Activated CD8-positive, alpha-beta T cell treated with anti-CD3 and anti-CD28 coated beads, Interleukin-2, amount 10 ng/mL, durations not matched to agents 7 days and 5 days (primary cell): ENCODE measurements at places on chromosomes 13 and 19.

GRCh38 chr13:37427843-37428494 is 170.6 kb downstream of the POSTN start:
- DNase-seq = no peak

DNA sequence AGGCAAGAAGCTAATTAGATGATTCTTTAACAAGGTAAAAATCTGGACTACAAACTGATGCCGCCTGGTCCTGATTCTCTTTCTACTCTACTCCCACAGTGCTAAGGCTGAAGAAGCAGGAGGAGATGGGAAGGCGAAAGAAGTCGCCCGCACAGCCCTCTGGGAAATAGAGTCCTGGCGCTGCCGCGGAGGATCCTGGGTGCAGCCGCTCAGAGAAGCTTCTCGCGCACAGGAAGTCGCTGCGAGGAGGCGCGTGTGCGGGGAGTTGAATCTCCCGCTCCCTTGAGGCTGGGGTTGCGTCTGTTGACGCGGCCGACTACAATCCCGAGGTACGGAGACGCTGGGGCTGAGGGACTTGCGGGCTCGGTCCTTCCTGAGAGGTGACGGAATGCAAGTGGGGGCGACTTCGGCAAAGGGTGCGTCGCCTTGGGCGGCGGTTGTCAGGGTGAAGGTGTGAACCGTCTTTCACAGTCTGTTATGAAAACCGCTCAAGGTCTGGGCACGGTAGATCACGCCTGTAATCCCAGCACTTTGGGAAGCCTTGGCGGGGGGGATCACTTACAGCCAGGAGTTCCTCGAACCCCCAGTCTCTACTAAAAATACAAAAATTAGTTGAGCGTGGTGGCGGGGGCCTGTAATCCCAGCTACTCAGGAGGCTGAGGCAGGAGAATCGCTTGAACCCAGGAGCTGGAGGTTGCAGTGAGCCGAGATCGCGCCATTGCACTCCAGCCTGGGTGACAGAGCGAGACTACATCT is at the start of gene ZNF473:
Gene ZNF473, plus strand, starts transcription at position 212 of the 756 bp plus-strand sequence. CDS start 5,078 bp downstream, outside the sequence.
- peak; percentile 96 for DNase-seq

DNA sequence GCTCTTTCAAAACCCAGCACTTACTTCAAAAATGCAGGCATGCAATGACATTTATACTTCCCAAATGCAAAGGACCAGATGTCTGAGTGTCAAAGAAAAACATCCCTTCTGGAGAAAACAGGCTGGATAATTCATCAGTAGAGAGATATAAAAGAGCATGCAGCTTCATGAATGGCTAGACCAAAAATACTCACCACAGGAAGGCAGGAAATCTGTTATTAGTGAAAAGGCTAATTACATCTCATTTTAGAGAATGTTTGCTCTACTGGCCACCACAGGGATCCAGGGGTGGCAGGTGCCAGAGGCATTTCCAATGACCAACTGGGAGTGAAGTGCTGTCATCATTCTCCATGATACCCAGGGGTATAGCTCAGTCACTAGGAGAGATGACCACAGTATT is 106.5 kb downstream of the LHFPL6 start:
- DNase-seq = no peak

GRCh38 chr13:28719227-28720055 is 671 bp upstream of the SLC46A3 start:
- no peak for DNase-seq

DNA sequence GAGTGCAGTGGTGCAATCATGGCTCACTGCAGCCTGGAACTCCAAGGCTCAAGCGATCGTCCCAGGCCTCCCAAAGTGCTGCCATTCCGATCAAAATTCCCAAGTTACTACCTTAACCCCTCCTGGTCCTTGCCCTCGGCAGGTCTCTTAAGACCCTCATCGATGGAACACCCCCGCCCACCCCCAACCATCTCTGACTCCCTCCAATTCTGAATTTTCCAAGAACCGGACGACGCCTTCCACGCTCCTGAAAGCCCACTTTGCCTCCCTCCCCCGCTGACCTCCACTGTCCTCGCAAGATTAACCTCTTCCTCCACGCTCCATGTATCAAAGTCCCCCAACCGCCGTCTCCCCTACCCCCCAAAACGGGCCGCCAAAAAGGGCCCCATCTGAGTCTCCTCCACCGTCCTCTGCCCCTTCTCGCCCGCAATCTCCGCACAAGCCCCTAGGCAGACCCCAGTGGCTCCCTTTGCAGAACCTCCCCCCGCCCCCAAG is 539 bp downstream of the DAPK3 start:
- DNase-seq = no peak

DNA sequence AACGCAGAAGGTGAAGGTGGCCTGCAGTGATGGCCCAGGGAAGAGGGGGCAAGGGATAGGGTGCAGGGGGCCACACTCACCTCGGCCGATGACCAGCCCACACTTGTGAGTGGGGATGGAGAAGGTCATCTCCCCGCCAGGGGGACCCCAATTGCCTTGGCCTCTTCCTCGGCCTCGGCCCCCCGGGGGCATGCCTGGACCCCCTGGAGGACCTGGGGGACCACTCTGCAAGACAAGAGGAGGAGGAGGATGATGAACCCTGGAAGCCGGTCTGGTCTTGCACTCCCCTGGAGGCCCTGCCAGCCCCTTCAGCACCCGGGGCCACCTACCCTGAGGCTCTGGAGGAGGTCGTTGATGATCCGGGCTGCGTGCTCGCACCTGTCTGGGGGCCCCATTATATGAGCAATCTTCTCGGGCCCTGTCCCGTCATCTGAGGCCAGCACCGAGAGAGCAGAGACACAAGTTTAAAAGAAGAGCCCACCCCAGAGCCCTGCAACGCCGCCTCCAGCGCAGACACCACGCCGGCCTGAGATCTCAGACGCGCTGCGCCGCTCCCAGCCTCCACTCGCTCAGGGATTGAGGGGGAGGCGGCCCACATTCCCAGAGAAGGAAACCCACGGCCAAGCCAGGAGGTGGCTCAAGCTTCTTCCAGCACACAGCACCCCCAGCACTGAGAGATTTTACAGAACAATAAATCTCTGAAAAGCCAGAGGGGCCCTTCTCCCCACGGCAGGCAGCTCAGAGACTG is 7.8 kb downstream of the KHSRP start:
- no peak for DNase-seq

DNA sequence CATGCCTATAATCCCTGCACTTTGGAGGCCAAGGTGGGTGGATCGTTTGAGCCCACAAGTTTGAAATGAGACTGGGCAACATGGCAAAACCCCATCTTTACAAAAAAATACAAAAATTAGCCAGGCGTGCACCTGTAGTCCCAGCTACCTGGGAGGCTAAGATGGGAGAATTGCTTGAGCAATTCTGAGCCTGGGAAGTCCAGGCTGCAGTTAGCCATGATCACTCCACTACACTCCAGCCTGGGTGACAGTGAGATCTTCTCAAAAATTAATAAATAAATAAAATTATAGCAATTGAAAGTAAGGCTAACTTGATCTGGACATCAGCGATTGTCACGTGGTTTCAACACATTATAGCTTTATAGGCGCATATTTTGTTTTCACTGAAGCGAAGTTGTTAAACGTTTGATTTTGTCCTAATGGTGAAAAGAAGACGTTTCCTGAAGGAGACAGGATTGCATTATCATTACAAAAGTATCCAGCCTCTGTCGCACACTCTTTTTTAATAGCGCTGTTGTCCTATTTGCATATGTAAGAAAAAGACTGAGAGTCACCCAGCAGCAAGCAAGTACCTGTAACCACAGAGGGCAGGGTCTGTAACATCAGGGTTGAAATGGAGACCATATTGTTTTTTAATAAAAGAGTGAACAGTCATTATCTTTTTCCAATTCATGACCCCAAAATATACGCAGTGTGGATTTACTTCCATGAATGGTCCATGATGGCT is 335.7 kb downstream of the DCT start:
- no peak for DNase-seq

GRCh38 chr13:28574617-28575142 is 79.8 kb upstream of the FLT1 start:
- peak; percentile 22 for DNase-seq

DNA sequence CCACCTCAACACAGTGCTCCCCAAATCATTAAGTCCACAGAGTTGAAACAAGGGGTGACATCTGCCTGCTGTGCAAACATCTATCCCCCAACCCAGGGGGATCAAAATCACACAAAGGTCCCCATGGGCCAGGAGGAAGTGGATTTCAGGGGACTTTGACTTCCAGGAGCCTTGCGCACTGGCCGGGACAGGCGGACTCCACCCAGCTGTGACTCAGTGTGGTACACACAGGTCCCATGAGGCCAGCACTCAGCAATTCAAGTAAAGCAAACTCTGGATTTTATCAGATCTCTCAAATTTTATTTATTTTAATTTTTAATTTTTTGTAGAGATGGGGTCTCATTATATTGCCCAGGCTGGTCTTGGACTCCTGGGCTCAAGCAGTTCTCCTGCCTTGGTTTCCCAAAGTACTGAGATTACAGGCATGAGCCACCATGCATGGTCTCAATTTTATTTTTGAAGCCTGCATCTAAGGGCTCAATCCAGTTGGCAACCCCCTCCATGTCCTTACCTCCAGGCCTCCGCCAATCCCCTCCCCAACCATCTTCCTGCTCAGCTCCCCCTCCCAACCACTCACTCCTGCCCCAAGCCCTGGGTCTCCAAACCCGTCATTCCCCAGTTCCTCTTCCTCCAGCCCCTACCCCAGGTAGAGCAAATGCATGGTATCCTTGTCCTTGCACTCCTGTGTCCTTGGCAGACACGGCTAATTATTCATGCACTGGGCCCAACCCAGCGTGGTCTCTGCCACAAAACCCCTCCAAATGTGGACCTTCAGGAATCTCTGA is 18.2 kb downstream of the ARHGAP33 start:
- no peak for DNase-seq

DNA sequence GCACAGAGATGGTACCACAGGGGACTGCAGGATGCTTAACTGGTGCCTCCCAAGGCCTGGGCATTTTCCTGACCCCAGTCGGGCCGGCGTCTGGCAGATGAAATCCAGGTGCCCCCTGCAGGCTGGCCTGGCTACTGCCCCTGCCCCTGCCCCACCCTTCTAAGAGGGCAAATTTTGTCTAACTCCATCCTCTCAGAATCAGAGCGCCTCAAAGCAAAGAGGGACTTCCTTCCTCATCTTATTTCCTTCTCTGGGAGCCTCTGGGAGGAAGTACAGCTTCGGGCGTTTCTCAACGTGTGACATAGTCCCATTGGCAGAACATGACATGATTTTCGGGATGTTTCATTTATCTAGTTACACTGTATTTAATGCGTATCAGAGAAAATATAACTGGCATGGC is 2.7 kb downstream of the PRKACA start:
- DNase-seq = peak; percentile 64

DNA sequence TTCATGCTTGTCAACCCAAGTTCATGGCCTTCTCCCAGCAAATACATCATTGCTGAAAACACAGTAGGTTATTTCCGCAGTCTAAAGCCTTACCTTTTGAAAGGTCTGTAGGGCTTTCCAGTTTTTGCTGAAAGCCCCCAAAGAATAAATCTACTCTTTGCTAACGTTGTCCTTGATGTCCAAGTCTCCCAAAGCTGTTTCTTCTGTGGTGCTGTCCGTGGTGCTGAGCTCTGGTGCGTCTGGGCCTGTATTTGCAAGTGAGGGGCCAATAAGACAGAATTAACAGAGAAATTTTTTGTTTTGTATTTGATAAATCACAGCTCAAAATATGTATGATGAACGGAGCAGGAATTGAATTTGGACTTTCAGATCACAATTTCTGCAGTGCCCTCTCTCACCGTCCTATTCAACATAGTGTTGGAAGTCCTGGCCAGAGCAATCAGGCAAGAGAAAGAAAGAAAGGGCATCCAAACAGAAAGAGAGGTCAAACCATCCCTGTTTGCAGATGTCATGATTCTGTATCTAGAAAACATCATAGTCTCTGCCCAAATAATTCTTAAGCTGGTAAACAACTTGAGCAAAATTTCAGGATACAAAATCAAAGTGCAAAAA is 9.8 kb upstream of the LGALS16 start:
- peak; percentile 52 for DNase-seq

- DNase-seq = no peak
Measured at GRCh38 chr19:10691178-10691881, 9.9 kb upstream of the QTRT1 start.

DNA sequence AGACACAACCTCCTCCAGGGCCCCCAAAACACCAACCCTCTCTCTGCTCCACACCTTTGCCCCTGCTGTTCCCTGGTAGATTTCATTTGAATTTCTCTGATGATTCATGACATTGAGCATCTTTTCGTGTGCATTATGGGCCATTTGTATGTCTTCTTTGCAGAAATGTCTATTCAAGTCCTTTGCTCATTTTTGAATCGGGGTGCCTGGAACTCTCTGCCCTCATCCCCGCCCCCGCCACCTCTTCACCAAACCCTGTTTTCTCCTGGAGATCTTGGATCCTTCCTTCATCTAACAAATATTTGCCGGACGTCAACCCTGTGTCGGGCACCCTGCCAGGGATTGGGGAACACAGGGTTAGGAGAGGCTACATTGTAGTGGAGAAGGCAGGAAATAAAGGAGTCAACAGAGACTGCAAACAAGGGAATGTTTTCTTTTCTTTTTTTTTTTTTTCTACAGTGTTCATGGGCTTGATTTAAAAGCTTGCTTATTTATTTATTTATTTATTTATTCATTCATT is 25.5 kb upstream of the SLC1A5 start:
- no peak for DNase-seq

- DNase-seq = no peak
Measured at GRCh38 chr19:44856421-44857083, 10.5 kb downstream of the NECTIN2 start.
